ENCODE measurements at places on chromosomes 5 and 9.

DNA sequence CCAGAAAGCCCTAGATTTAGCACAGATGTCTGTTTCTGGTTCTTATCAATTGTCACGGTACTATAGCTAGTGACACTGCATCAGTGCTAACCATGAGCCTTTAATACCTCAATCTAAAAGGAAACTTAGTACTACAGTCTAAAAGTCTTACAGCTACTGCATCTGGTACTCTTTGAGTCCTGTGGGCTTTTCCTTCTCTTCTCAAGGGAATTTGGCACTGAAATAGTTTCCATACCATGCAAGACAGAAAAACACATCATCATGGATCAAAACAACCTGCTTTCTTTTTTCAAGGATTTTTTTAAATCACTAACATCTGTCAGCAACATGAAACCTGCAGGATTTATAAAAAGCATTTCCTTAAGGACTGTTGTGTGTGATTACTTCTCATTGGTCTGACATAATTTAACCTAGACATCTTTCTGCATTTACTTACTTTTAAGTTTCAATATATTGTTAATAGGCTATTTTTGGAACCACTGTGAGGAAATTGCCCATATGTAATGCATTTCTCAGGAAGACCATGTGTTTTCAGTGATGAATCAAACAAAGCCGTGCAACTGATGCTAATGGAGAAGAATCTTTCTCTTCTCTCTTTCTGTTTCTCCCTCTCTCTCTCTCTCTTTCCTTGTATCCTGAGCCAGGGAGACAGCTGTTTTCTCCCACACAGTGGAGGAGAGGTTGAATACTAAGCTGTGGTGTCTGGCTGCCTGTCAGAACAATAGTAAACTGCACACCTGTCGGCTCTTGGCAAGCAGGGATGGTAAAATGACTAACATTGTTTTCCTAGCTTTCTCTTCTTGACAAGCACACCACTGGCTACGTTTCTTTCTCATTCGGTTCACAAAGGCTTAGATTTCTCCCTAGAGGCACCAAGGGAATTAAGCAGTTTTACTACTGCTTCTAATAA, 273.4 kb downstream of the CSNK1G3 start:
- no peak for DNase-seq

DNA sequence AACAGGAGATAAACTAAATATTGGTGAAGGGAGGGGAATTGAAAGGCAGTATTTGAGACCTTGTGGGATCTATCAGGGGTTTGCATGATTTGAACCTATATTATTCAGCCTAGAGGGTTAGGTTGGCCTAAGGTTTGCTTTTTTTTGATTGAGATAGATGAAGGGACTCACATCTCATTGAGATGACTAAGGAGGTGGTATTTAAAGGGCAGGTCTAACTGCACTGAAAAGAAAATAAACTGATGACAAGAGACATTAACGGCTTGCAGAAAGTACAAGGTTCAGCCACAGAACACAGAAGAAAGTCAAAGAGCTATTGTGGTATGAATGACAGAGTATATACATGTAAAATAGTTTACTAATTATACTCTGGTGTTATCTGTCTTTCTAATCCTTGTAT, 412.7 kb downstream of the CDH10 start:
- DNase-seq, result no peak

- DNase-seq, result no peak
These were observed 68.2 kb downstream of the NAA35 start for GRCh38 chr9:86009133-86009532.

- no peak for DNase-seq
These were observed 46.5 kb downstream of the POLK start for GRCh38 chr5:75558221-75558620.

- no peak for DNase-seq
These were observed 310.4 kb downstream of the ARL15 start for GRCh38 chr5:54000011-54000410.

GRCh38 chr5:56319526-56320181, 86.5 kb upstream of the ANKRD55 start:
- no peak for DNase-seq

DNA sequence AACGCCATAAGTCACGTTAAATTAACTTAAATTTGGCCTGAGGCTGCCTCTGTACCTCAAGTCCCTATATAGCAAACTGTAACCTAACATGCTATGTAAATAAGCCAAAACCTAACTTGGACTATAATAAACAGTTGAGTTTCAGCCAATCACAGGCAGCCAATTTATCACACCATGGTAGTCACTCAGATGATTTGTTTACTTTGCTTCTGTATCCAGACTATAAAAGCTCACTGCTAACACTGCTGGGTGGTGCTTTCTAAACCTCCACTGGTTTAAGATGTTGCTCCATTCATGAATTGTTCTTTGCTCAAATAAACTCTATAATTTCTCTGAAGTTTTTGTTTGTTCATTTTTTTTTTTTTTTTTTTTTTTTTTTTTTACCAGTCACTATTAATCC, 62.8 kb downstream of the TRPM3 start:
- no peak for DNase-seq

- no peak for DNase-seq
These were observed 621.0 kb upstream of the ADAMTS16 start for GRCh38 chr5:4518903-4519672.

DNA sequence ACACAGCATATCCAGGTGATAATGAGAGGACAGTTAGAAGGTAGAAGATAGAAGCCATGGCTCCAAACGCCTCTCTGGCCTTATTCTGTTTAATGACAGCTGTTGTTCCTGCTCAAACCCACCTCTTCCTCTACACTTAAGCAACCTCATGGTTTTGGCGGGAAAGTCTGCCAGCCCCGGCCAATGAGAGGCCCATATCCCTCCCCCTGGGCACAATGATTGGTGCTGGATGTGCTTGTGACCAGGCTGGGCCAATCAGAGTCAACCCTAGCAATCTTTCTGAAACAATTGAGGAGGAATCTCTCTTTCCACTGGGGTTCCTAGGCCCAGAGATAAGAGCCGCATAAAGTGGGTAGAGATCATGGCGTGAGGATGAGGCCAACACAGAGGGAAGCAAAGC, 4.8 kb upstream of the GFI1B start:
- DNase-seq, result peak; percentile 3

- no peak for DNase-seq
These were observed 8.3 kb downstream of the LCN12 start for GRCh38 chr9:136960212-136960937.

- DNase-seq, result no peak
These were observed 498.8 kb downstream of the ARHGEF28 start for GRCh38 chr5:74124826-74125225.

GRCh38 chr5:9059920-9060691, 485.8 kb downstream of the SEMA5A start:
- no peak for DNase-seq

DNA sequence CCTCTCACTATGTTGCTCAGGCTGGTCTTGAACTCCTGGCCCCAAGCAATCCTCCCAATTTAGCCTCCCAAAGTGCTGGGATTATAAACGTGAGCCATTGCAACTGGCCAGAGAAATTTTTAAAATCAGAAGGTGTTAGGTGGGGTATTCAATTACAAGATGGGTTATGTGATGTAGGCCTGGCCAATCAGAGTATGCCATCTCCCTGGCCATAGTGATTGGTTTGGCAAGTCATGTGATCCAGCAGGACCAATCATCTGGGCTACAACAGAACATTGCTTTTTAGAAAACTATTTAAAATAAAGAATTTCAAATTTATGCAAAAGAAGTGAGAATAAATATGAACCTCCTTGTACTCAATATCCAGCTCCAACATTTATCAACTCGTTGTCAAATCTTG, 22.4 kb downstream of the NMRK1 start:
- no peak for DNase-seq

DNA sequence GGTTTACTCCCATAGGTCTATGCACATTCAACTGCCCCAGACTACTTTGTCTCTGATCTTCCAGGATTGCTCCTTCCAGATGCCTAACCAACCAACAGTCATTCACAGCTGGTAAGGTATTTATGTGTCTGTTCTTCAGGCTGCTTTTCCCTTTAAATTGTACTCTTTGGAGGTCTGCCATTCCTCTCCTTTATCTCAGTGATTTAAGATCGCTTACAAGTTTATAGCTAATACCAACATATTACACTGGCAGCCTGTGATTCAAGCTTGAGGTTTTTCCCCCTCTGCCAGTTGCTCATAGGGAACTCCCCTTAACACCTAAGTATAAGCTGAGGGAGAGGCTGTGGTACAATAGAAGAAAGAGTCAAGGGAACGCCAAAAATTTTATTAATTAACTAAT, 711.7 kb upstream of the EDIL3 start:
- no peak for DNase-seq

GRCh38 chr5:94422812-94423211, 195.6 kb downstream of the KIAA0825 start:
- peak; percentile 23 for DNase-seq

DNA sequence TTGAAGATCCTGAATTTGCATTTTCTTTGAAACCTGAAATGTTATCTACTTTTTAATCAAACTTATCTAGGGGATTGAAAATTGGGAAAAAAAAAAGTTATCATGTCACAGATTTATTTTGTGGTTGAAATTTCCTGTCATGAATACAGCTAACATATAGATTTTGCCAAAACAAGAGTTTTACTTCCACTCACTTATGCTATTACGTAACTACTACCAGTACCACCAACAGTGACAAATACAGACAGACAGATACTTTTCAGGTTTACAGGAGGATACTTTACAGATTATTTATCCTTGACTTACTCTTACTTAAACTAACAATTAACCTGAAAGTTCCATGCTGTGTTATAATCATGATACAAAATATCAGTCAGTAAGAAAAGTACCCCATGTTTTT, 6.8 kb upstream of the MRPS30 start:
- DNase-seq, result peak; percentile 3

- peak; percentile 52 for DNase-seq
These were observed 142.9 kb downstream of the SLCO4C1 start for GRCh38 chr5:102153003-102153759.

DNA sequence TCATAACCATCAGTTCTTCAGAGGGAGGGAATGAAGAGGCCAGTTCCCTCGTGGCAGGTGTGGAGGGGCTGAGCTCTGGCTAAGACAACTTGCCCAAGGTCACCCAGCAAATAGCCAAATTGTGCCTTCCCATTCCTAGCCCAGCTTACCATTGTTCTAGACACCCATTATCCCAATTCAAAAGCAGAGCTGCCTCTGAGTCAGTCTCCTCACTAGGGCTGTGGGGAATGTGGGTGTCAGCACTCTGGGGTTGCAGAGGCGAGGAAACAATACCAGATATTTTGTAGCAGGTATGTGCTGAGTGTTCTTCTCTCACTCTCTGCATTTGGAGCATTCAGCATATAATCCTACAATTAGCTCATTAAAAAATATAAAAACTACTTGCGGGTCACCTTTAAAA, 270.8 kb downstream of the PSAT1 start:
- DNase-seq, result no peak

DNA sequence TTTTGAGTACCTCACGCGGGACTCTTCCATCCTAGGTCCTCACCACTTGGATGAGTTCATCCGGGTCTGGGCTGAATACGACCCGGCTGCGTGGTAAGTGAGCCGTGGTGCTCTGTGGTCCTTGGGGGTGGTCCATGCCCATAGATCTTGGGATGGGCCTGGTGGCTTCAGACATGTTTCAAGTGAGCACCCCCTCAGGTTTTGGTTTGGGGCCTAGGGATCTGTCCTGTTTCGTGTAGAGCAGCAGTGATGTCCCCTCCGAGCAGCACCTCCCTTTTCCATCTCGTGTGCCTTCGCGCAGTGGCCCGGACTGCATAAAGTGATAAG, 218.9 kb downstream of the CACNA1B start:
- DNase-seq, result no peak

DNA sequence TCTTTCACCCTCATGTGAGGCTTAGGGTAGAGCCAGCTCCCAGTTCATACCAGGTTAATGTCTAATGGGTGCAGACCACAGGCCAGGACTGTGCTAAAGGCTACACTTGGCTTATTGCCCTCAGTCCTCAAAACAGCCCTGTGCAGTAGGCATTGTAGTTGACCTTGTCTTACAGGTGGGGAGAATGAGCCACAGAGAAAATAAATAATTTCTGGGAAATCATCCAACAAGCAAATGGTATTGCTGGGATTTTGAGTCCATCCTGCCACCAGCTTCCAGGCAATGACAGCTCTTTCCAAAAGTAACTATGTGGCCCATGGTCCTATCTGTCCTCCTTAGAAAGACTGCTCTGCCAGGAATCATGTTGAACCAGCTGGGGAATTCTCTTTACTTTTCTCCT, 450.0 kb downstream of the GADD45G start:
- DNase-seq, result no peak

DNA sequence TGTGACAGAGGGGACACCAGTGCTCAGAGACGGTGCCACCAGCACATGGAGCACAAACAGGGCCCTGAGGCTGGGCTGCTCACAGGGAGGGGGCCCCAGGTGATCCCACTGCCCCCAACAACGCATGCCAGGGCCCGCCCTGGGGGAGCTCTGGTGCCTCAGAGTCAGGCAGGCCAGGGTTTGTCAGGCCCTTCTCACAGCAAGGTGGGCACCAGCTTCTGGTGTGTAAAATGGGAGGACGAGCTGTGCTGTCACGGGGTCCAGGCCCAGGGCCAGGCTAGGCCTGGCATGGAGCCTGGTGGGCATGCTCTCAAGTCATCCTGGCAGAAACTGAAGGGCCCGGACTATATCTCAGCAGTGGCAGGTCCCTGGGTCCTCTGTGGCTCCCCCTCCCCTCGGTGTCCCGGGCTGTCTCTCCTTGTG, 34.5 kb downstream of the PRRT1B start:
- no peak for DNase-seq

DNA sequence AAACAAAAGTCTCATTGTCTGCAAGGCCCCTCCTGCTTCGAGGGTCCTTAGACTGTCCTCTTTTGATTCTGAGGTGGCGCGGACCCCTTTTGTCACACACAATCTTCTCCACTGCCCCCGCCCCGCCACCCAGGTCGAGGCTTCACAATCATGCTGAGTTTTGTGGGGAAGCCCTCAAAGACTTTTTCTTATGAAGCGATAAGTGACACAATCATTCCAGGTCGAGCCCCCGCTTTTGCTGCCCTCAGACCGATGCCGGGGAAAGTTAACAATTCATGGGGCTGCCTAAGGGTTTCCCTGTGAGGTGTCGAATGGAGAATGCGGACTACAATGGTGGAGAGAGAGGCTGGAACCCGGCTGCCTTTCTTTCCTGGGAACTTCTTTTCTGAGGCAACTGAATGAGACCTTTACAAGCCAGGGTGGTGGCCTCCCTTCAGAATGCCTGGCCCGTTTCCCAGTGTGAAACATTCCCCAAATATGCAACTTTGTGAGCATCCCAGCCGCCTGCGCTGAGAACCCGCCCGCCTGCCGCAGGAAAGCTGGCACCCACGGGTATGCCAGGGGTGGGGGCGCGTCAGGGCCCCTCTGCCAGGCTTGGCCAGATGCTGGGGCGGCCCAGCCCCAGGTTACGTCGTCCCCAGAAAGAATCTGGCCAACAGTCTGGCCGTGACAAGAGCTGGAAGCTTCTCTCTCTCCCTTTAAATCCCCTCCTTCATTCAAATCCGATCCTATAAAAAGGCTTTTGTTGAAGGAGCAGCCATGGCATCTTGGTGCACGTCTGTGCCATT, 71.9 kb downstream of the MAP1B start:
- DNase-seq, result no peak

DNA sequence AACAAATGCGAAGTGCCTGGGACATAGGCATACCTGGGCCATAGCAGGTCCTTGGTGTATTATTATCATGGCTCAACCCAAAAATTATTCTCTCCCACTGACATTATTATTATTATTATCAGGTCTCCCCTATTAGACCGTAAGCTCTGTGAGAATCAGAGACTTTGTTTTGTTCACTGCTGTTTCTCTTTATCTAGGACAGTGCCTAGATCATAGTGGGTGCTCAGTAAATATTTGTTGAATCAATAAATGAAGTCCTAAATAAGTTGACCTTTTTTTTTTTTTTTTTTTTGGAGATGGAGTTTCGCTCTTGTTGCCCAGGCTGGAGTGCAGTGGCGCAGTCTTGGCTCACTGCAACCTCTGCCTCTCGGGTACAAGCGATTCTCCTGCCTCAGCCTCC, 4.9 kb upstream of the TMEFF1 start:
- no peak for DNase-seq
